ENCODE measurements at places on chromosomes 13 and 19.
A peak's percentile ranks its signal among the peaks of the same experiment; 100 is the strongest.

DNA sequence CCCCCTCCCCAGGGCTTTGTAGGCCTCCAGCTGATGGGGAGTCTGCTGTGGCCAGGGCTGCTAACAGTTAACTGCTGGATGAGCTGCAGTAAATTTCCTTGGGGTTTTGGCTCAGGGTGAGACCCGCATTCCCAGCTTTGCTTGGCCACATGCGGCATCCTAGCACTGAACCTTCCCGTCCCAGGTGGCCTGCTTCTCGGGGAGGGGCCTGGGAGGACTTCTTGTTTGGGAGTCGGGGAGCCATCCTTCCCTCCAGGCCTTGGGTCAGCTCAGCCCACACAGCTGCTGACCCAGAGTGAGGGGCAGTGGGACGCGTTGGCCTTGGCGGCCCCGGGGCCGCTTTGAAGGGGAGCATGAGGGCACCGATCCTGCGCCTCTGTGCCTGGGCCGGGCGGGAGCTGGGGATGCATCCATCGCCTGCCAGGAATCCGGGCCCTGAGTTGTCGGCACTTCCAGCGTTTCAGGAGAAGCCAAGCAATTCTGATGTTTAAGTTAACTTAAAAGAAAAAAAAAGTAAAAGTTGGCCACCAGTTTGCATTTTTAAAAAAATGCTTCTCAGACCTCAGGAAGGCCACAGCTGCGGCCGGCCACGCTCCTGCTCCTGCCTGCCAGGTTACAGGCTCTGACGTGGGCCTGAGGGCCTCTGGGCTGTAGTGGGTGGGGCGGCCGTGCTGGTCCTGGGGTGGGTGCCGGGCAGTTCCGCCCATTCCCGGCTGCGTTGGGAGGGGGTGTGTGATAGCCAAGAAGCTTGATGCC, 27.7 kb downstream of the CRTC1 start:
- no peak for DNase-seq

DNA sequence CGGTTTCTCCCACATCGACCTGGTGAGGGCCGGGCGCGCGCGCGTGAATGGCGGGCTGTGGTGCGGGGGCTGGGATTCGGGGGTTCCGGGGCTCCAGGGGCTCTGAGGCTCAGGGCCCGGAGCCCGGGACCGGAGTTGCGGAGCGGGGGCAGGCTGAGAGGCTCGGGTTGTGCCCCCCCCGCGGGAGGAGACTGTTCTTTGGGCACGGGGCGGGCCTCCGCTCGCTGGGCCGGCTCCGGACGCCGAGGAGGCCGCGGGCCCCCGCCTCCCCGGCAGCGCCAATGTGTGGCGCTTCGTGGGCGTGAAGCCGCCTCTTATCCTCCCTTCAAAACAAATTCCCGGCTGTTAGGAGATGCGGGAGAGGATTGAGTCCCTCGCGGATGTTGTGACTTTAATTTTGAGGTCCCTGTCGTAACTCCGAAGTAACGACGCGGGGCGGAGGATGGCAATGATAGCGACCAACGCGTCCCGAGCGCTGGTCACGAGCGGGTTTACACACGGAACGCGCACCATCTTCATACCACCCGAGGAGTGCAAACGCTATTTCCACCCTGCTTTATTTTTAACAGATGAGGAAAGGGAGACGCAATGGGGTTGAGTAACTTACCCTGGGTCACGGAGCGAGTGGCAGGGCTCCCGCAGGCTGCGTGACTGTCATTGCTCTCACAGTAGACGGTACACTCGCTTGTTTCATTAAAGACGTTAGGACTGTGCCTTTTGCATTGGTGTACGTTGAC, 536 bp downstream of the UBA2 start:
- peak; percentile 63 for DNase-seq

- DNase-seq, result no peak
These were observed 185.6 kb upstream of the STARD13 start for GRCh38 chr13:33471204-33471603.

- DNase-seq, result peak; percentile 20
These were observed 55.5 kb downstream of the MYH14 start for GRCh38 chr19:50258918-50259372.

DNA sequence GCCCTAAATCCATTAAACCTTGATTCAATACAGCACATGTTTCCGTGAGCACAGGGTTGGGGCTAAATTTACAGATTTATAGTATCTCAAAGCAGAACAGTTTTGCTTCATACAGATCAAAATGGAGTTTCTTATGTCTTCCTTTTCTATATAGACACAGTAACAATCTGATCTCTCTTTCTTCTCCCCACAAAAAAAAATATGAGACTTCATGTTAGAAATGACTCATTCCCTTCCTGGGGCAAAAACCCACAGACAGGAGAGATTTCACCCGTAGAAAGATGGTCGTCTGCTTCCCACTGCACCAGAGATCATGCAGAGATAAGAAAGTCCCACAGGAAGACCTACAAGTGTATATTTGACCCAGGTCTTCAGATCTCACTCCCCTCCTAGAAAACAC, 7.7 kb upstream of the ZNF611 start:
- no peak for DNase-seq

DNA sequence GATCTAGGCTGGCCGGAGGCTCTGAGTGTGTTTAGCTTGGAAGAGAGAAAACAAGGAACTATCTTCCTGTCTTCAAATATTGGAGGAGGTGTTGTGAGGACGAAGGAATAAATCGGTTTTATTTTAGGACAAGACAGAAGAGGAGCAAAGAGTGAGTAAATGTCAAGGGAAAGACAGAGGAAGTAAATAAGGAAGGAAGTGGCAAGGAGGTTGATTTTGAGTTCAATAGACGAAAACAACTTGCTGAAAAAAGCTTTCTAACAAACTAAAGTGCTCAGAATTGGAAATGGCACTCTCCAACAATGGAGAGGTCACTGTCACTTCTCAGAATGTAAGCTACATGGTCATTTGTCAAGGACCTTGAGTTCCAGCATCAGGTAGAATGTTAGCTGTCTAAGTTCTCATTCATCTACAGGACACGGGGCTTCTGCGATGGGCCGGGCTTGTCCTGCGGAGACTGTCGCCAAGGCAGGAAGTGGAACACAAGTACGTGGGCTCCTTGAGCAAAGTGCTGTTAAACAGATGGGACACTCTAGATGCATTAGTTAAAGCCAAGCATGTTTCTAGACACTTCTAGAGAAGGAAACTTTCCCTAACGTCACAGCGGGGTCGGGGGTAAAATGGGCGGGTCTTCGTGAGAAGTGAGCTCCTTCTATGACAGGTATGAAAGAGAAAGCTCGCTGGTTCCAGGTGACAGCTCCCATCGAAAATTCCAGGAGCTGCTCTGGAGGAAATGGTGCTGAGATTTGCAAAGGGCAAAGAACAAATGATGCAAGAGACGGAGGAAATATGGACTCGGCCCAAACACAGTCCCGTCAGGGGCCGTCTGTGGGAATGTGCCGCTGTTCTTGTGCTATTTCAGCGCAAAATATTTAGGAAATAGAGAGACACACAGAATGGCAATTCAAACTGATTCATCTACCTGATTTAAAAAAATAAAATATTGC, 103.9 kb upstream of the UBL3 start:
- peak; percentile 14 for DNase-seq

- DNase-seq, result no peak
These were observed 178.8 kb downstream of the VWA8 start for GRCh38 chr13:41782086-41782485.

DNA sequence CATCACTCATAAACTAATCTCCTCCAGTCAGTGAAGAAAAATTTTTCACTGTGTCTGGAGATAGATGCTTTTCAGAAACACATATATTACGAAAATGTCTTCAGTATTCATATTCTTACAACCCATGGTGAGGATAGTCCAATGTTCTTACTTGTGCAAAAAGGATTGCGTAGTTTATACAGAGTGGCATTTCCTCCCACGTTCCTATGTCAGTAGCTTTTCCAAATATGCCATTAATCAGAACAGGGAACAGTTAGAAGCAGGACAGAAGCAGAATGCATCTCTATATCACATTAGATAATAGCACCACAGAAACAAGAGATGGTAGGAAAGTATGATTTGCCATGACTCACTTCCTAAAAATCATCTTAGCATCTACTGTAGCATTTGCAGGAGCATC, 282.9 kb downstream of the SLITRK5 start:
- DNase-seq, result no peak

DNA sequence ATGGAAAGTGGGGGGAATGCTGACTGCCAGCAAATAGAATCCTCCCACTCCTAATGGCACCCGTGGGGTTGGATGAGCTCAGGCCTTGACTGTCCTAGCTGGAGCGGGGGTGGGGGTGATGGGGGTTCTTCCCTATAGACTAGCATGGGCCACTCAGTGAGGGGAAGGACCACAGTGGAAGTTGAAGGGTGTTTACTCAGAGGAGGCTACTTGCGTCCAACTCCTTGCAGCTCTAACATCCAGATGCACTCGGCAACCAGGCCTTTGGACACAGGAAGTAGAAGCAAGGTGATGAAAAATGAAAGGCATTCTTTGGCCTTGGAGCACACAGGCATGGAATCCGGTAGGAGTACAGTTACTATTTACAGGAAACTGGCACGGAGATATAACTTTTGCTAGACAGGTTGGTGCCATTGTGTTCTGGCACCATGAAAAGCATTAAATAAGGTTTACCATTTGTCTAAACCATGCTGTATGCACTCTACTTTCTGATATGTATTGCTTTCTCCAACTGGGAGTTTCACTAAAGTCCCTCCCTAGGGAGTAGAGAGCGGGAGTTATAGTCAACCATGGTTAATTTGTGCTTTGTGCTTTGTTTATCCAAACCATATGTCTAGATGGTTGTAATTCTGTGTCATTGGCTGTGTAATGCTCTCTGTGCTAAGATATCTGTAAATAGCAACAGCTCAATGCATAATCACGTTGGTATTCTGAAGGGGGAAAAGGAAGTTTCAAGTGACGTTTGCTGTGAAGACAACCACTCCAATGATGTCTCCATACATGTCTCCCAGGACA, 125.3 kb downstream of the TSHZ3 start:
- no peak for DNase-seq

DNA sequence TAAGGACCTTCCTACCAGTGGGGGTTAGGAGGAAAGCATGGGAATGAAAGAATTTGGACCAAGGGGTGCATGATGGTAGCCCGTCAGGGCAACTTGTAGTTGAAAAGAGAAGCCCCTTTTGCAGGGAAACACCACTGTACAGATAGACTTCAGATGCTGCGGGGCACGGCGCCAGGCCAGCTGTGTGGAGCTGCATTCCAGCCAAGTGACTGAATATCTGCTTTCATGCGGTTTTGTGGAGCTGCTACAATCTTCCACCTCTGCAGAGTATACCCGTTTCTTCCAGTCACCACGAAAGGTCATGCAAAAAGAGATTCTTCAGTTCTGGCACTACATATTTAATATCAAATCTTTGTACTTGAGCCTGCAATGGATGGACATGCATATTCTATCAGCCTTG, 104.7 kb downstream of the RGCC start:
- DNase-seq, result no peak

- DNase-seq, result no peak
These were observed 4.4 kb downstream of the MED26 start for GRCh38 chr19:16623576-16623975.

DNA sequence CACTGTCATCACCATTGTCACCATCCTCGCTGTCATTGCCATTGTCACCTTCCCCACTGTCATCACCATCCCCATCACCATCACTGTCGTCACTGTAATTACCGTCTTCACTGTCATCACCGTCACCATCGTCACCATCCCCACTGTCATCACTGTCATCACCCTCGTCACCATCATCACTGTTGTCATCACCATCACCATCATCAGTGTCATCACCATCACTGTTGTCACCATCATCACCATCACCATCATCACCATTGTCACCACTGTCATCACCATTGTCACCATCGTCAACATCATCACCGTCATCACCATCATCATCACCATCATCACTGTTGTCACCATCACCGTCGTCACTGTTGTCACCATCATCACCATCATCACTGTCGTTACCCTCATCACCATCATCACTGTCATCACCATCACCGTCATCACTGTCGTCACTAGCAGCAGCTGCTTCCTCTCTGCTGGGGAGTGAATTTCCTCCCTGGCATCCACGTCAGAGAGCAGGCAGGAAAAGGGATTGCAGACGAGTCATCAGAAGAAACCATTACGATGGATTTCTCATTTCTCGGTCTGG, 27.3 kb downstream of the TMEM255B start:
- DNase-seq, result no peak

DNA sequence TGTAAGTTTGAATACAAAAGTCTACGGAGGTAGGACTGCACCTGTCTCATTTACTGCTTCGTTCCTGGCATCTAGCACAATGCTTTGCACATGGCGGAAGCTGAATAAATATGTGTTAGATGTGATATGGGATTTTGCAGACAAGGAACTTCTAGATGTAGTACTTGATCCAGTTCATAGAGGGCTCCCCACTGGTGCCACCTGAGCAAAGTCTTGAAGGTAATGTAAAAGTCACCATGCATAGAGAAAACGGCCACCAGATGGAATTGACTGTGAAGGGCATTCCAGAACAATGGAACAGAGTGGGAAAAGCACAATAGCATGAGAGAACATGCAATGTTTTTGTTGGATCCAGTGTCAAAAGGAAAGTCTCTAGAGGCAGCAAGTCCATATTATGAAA, 209.3 kb downstream of the HS6ST3 start:
- no peak for DNase-seq

- no peak for DNase-seq
These were observed 36.8 kb downstream of the C13orf46 start for GRCh38 chr13:113937073-113937472.

DNA sequence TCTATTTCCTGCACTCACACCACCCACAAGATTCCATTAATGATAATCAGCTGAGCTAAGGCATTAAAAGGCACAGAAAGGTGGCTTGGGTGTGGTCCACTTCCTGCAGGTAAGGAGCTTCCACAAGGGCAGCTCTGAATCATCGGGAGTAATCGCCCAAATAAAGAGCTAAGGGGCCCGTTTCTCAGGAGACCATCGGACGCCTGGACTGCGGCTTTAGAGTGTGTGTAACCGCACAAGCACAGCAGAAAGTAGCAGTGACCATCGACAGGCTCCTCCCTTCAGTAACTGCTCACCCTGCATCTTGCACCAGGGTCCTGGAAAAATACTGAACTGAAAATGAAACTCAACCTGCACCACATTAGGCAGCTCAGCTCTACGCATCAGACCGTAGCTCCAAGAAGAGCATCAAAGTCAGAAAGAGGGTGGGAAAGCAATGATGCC, 6.0 kb downstream of the STK24 start:
- DNase-seq, result no peak

- DNase-seq, result no peak
These were observed 242.8 kb downstream of the B3GLCT start for GRCh38 chr13:31442571-31442970.

GRCh38 chr19:6543866-6544347, 13.1 kb downstream of the TNFSF9 start:
- DNase-seq, result no peak

DNA sequence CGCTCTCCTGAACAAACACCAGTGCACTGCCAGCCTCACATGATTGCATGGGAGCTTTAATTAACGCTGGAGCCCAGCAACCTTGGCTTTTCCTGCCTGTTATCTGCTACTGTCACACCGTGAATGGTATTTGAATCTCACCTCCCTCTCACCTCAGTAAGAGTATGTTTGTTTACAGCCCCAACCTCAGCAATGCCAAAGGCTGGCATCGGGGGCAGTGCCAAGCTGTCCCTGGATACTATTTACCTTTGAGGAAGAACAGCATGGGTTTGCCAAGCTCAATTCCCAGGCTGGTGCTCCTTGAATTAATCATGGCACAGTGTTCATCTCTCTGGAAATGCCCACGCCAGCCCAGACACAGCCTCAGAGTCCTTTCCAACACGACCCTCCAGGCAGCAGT, 57.2 kb upstream of the SERPINE3 start:
- no peak for DNase-seq
